ENCODE measurements at places on chromosomes 11 and 22. TPM values are rescaled to one million over a fixed set of nuclear protein-coding genes. Genes with fewer than 3 reads are reported as not detected.

MMP12 gene
- 0.59 TPM for total RNA-seq

BSCL2 gene
- 36.0 TPM for total RNA-seq

RRP7A gene
- total RNA-seq: 58.6 TPM

OR4C46 gene
- total RNA-seq: not detected

ANO9 gene
- not detected for total RNA-seq

PATE2 gene
- total RNA-seq: 0.37 TPM

MOGAT2 gene
- total RNA-seq: not detected

ART1 gene
- not detected for total RNA-seq

INPP5J gene
- under 0.01 TPM for total RNA-seq

SEPTIN3 gene
- not detected for total RNA-seq

ABTB2 gene
- 0.73 TPM for total RNA-seq

MPPED2 gene
- not detected for total RNA-seq

C22orf39 gene
- 12.9 TPM for total RNA-seq

OPCML gene
- not detected for total RNA-seq

CDC42BPG gene
- under 0.01 TPM for total RNA-seq

Measured in subcutaneous preadipocyte (primary cell).